AG04450 (cell line): ENCODE measurements at places on chromosomes 3 and 15. TPM values are rescaled to one million over a fixed set of nuclear protein-coding genes. Genes with fewer than 3 reads are reported as not detected.

Gene ZNF280D
- 12.9 and 17.6 TPM in 2 replicates for polyA plus RNA-seq

Gene WDR93
- polyA plus RNA-seq, result 0.05 TPM in 2 replicates

Gene GOLGA8R
- polyA plus RNA-seq, result 0.73 and 0.74 TPM in 2 replicates

Gene DISP2
- 0.11 and 0.36 TPM in 2 replicates for polyA plus RNA-seq

- DNase-seq, result no peak
Measured at GRCh38 chr15:69812861-69813261, 284.9 kb downstream of the TLE3 start.

GRCh38 chr3:128330214-128330842 is 136.4 kb downstream of the DNAJB8 start:
- DNase-seq, result no peak

- no peak for DNase-seq
Measured at GRCh38 chr15:79863886-79864285, 32.9 kb downstream of the MTHFS start.

GRCh38 chr3:124791142-124791541 is 60.9 kb downstream of the UMPS start:
- no peak for DNase-seq
